Hematopoietic multipotent progenitor cell treated with erythropoietin and hydrocortisone succinate and interleukin-3 and kit ligand, for 4 days (in vitro differentiated cells): ENCODE measurements at places on chromosomes 3 and 15.

- peak; percentile 82 for DNase-seq
These were observed 4.9 kb upstream of the MST1R start for GRCh38 chr3:49908373-49909199.

GRCh38 chr3:142787719-142788118 is 63.9 kb downstream of the TRPC1 start:
- DNase-seq = peak; percentile 70

GRCh38 chr15:59406446-59406845 is 31.5 kb upstream of the FAM81A start:
- peak; percentile 57 for DNase-seq

DNA sequence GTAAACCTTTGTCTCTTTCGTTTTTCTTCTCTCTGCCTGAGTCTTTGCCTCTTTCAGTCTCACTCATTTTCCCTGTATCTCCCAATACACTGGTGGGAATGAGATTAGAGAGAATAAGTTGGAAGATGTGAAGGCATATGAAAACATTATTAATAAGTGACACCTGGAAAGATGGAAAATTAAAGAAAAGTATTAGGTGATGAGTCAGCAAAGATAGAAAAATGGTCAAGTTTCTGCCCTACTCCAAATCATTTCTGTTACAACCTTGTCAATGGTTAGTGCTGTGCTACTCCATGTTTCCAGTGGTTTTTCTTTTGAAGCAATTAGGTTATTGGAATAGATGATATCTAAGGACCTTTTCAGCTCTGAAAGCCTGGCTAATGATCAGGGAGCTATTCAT is 252.8 kb downstream of the LSAMP start:
- no peak for DNase-seq

DNA sequence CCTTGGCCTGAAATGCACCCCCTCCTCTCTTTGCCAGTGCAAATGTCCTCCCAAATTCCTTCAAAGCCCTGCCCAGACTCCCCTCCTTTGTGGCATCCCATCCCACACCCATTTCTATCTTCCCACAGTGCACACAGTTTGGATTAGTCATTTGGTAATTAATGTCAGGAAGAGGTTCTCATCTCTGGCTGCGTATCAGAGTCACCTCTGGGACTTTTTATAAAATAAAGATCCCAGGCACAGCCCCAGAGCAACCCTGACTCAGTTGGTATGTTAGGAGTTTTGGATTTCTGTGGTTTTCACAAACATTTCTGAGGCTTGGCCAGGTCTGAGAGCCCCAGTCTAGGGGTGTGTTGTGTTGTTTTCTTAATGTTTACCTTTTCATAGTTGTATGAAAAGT is 41.6 kb downstream of the C3orf20 start:
- no peak for DNase-seq

- DNase-seq = peak; percentile 60
These were observed 30.1 kb downstream of the SCN11A start for GRCh38 chr3:39021465-39022285.

- no peak for DNase-seq
These were observed 760.3 kb upstream of the ARRDC4 start for GRCh38 chr15:97200161-97200560.

DNA sequence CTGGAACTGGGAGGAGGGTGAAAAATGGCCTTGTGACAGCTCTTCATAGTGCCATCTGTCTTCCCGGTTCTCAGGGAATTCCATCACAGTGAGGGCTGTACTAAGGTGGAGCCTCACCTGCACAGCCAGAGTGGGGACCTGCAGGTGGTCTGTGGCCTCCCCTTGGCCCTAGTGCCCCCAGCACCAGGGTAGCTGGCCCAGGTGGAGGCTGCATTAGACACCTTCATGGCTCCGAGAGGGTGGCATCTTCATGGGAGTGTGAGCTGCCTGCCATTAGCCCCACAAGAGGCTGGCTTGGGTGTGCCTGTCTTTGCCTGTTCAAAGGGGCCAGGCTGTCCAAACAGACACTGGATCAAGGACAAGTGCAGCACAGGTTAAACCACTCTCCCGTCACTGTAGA is 95.5 kb upstream of the PRR23E start:
- no peak for DNase-seq

DNA sequence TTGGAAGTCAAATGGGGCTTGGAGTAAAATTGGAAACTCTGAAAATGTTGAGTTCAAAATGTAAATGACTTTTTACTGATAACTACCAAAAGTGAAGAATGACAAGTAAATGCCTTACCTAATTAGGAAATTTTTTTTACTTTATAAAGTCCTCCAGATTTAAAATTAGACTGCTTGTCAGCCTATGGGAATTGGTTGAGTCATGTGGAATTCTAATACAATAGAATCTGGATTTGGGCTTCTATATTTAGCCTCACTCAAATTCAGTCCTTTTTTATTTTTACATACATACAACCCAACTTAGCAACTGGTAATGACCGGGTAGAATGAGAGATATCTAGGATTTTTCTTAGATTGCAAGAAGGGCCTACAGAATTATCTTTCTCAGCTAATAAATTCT is 158.9 kb upstream of the CADPS start:
- DNase-seq = no peak

GRCh38 chr3:77524463-77524862 is 484.6 kb downstream of the ROBO2 start:
- no peak for DNase-seq

DNA sequence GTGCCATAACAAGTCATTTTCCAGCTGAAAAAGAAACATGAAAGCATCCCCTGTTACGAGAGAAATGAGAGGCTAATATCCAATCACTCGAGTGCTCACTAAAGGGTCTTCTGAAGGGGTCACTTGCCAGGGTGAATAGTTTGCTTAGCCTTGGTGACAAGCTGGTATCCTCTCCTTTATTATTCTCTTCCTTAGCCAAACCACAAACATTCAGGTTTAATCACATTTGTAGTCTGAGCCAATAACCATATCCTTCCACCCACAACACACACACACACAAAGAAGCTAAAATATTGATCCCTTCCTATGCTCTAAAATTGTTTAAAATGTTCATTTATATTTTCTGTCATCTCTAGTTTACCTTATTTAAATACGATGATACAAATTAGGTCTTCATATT is 240.5 kb upstream of the TMCO5A start:
- DNase-seq = no peak

DNA sequence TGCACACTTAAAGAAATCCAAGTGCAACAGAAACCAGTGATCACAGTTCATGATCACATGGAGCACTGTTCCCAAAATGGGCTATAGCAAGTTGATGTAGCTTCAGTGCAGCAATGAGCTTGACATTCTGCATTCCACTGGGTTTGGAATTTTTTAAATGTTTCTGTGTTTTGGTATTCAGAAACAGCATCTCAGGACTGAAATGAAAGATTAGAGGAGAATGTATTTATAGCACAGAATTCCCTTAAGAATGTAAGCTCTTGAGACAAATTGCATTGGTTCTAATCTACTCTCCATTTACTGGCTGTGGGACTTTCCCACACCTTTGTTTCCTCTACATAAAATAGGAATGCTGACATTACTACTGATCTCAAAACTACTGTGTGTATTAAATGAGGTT is 162.7 kb downstream of the FGF12 start:
- DNase-seq = no peak
